ENCODE measurements at places on chromosomes 2 and 18.

DNA sequence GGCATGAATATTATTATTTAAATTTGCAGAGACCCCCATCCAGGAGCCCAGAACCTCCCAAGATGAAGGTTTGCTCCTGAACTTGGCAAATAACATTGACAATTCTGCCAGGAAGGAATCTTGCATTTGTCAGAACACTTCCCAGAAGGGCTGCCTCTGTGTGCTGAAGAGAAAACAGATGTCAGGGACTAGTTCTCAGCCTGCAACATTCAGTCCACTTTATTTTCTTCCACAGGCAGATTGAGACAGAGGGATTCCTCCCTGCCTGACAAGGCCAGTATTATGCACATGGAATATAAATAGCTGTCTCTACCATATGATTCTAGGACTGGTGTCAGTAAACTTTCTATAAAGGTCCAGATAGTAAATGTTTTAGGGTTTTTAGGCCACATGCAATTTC, 171.5 kb upstream of the SIX2 start:
- peak; percentile 84 for DNase-seq

DNA sequence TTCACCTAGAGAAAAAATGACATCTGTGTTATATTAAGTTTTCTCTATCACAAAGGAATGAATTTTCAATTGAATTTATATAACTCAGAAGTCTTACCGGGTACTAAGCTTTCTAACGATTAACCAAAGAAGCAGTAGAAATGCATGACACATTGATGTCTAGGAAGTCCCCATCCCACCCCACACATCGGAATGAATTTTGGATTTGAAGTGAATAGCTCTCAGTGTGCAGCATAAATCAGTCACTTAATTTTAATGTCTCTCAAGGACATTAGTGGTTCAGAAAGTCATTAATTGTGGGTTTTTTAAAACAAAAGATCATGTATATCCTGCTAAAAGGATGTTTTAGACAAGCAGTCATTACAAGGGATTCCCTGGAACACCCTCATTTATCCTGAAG, 141.4 kb upstream of the PIEZO2 start:
- no peak for DNase-seq

DNA sequence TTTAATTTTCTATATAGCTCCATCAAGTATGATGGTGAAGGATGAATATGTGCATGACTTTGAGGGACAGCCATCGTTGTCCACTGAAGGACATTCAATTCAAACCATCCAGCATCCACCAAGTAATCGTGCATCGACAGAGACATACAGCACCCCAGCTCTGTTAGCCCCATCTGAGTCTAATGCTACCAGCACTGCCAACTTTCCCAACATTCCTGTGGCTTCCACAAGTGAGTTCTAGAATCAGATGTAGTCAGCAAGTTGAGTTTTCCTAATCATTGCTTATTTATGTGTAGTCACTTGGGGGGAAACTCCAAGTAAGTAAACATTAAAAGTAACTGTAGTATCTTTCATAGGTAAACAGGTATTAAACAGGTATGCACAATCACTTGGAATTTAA, 24.8 kb downstream of the SMAD4 start:
- peak; percentile 45 for DNase-seq

DNA sequence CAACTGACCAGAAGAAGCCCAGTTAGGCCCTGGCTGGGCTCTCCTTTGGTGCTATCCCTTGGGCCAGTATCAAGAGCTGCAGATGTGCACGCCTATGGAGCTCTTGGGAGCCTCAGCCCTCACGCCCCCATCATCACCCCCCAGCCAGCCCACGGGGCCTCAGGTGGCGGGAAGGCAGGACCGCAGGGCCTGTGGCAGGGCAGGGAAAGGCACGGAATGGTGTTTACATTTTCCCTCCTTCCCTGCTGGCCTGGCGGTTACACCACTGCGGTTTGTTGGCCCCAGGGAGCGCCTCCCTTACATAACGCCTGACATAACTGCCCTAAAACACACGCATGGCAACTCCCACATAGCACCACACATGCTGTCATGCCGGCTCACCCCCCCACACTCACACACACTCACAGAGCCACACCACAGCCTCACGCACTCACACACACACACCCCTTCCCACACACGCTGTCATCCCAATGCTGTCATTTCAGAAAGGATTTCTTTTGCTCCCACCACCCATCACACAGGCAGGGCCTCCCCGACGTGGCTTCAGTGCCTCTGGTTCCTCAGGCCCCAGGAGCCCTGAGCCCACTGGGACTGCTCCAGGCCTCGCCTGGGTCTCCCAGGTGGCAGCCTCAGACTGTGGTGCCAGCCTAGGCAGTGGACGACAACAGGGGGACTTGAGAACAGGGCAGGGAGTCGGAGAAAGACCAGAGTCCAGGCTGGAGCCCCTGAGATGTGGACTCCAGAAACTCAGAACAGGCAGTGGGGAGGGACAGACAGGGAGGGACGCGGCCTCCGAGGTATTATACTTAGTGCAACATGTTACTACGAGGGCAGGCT, 15.7 kb downstream of the ZFP36L2 start:
- peak; percentile 82 for DNase-seq

- DNase-seq: no peak
Measured at GRCh38 chr2:134772493-134773169, 53.8 kb upstream of the TMEM163 start.

DNA sequence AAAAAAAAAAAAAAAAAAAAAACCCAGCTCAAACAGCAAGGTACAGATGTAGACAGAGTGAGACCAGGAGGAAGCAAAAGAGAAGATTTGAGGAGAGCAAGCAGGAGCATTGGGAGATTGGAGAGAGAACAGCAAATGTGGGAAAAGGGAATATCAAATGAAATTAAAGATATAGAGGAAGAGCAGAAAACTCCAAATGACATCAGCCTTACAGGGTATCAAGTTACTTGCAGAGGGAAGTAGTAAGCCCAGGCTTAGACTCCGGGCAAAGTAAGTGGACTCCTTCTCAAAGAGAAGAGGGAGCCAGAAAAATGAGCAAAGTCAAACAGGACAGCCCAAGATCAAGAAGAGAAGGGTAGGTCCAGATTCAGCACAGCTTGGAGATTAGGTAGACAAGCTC, 93.3 kb upstream of the PPP1CB start:
- peak; percentile 76 for DNase-seq

DNA sequence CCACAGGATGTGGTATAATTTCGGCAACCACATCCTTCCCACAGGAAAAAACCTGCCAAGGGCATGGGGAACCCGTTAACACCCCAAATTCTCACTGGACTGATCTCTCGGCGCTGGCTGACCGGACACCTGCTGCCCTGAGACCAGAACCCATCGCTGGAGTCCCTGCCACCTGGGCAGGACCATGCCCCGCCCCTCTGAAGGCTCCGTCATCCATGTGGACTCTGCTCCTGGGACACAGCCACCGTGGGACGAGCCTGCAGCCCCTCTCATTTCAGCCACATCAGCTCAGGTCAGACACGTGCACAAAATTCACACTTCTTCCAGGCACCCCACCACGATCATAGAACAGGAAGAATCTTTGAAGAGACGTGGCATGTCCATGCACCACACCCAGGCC, 108.2 kb downstream of the ZNF516 start:
- no peak for DNase-seq

DNA sequence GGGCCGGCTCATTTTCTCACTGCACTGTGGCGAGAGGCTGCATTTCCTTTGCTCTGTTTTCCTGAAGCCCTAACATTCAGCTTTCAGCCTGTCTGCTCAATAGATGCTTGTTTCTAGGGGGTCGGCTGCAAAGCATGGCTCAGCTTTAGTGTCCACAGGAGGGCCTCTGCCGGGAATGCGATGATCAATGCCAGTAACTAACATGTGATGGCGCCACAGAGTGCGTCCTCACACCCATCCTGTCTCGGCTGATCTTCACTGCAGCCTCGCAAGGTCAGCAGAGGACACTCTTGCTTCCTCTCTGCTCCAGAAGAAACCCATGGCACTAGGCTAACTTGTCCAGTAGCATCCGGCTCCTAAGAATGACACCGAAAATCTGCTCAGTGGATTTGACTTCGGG, 156.4 kb upstream of the PXDN start:
- DNase-seq: no peak

DNA sequence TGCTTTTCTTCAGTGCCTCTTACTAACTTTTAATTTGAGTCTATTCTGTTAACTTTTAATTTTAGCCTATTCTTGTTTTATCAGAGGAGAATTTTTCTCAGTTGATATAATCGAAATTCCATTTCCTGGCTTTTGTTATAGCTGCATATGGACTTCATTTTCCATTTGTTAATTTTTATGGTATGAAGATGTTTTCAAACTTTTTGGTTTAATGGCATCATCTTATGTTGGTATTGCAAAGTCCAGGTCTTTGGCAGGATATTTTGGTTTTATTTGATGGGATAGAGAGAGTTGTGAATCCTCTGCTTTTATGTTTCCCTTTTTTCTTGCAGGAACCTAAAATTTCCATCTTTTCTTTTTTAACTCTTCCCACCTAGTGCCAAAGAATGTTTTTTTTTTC, 70.9 kb upstream of the RAPGEF4 start:
- DNase-seq: no peak

DNA sequence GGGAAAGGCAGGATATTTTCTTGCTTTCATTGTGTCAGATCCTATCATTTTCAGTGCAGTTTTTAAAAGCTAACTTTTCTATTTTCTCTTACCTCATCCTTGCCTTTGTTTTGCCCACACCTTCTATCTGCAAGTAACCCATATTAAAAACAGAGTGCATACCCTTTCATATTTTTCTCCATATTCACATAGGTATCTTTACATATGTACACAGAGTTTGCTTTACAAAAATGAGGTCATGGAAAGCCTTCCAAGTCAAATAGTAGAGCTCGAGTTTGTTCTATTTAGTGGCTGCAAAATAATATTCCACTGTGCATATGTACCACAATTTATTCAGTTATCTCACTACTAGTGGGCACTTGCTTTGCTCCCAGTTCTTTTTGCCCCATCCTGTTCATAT, 3.9 kb upstream of the DHRS9 start:
- DNase-seq: no peak

- DNase-seq: no peak
Measured at GRCh38 chr2:240888130-240888889, 7.6 kb downstream of the MAB21L4 start.

- no peak for DNase-seq
Measured at GRCh38 chr2:23169896-23170295, 215.1 kb upstream of the KLHL29 start.

DNA sequence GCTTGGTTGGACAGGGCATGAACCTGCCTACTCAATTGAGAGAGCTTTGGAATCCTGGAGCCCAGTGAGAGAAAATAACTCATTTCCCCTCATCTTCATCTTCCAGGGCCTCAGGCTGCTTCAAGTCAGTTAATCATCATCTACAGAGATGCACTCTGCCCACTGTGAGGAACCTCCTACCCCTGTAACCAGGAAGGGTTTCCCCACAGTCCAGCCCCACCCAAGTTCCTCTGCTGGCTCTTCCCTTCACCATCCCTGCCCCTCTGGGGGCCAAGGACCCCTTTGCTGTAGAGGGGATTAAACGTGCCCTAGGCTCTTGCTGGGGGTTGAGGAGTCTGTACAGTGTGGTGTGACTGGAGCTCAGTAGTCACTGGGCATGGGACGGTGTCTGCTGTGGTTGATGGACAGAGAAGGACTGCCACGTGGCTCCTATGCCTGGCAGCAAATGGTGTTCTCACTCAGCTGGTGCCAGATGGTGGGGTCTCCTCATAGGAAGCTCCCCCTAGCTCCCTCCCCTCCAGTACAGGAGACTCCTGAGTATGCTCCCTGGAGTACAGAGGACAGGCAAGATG, 29.5 kb upstream of the LGALSL start:
- DNase-seq: no peak

- no peak for DNase-seq
Measured at GRCh38 chr2:168663993-168664392, 138.4 kb upstream of the NOSTRIN start.

GRCh38 chr18:75249672-75250470, 39.3 kb downstream of the TSHZ1 start:
- DNase-seq: no peak

GRCh38 chr2:165408186-165408585, 61.3 kb upstream of the CSRNP3 start:
- no peak for DNase-seq

- DNase-seq: no peak
Measured at GRCh38 chr2:19351899-19352697, 6.3 kb downstream of the OSR1 start.

DNA sequence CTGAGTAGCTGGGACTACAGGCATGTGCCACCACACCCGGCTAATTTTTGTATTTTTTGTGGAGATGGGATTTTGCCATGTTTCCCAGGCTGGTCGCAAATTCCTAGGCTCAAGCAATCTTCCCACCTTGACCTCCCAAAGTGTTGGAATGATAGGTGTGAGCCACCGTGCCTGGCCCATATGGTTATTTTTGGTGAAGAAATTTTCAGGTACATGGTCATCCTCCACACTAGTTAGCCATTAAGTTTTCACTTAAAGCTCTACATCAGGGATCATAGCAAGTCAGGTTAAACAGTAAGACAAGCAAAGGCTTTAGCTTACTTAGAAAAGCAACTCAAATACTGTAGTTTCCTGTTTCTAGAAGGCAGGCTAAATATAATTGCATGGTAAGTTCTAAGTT, 104.3 kb upstream of the GRB14 start:
- no peak for DNase-seq

DNA sequence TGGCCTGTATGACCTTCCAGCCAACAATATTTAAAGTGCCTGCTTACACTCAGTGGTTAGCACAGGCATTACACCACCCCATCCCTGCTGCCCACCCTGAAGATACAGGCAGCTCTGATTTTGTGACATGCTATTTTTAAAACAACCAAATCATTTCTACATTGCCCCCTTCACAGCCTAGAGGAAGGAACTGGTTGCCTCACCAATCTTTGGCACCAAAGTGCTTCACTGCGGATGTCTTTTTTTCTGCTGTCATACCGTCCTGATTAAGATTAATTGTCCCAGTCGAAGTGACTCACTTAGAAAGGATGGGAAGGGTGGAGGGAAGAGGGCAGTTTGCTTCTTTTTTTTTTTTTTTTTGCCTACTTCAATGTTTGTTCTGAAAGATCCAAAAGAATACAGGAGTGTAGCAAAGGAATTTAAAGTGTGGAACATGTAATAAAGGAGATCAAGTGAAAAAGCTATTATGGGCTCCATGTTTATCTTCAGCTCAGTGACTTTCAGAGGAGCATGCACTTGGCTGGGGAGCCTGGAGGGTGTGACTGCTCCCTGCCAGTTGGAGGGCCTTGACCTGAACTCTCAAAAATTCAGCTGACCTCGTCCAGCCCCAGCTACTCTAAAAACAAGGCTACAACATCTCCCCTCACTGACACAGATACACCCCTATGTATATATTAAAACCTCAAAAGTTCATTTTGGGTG, 501.1 kb upstream of the TNP1 start:
- peak; percentile 90 for DNase-seq

DNA sequence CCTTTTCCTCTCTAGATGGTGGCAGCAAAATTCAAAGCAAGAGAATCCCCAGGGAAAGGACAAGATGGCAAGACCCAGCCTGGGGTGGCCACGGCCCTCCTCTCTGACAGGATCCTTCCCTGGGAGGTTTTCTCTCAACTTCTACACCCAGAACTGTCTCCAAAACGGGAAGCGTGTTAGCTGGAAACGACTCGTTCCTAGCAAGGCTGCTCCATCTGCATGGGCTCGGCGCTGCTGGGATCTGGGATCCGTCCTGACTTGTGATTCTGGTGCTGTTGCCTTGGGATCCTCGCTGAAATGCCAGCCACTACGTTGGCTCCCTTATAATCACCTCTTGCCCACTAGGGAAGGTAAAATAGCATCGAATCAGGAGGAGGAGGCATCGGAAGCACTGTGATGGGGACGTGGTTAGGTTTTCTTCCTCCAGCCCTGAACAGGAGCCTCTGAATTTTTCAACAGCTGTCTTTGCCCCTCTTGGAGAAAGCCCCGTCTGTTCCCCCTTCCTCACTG, 514.8 kb upstream of the MYT1L start:
- no peak for DNase-seq

Measured in fibroblast of mammary gland (primary cell).